Stimulated activated CD4-positive, alpha-beta T cell treated with anti-CD3 and anti-CD28 coated beads, Interleukin-2, amount 100 ng/mL, for 48 hours (primary cell): ENCODE measurements at places on chromosomes 3 and 15.

DNA sequence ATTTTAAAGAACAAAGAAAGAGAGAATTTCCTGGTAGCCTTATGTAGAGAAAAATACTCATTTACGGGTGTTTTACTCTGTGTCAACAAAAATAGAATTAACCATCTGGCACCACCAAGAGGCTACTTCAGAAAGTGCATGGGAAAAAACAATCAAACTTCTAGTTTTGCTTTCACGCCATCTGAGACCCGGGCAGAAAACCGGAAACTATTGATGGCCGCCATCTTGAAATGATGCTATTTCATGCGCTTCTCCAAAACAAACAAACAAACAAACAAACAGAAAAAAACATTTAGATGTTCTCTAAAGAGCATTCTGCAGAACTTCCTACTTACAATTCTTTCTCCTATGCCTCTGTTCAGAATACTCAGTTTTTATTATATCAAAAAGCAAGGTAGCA is 49.4 kb upstream of the SYNPR start:
- no peak for DNase-seq

- DNase-seq, result no peak
These were observed 49.1 kb upstream of the RAB6B start for GRCh38 chr3:133944641-133945380.

GRCh38 chr15:94021621-94022320 is 209.6 kb upstream of the MCTP2 start:
- no peak for DNase-seq

GRCh38 chr15:43518197-43518761 is 871 bp downstream of the MAP1A start:
- no peak for DNase-seq

DNA sequence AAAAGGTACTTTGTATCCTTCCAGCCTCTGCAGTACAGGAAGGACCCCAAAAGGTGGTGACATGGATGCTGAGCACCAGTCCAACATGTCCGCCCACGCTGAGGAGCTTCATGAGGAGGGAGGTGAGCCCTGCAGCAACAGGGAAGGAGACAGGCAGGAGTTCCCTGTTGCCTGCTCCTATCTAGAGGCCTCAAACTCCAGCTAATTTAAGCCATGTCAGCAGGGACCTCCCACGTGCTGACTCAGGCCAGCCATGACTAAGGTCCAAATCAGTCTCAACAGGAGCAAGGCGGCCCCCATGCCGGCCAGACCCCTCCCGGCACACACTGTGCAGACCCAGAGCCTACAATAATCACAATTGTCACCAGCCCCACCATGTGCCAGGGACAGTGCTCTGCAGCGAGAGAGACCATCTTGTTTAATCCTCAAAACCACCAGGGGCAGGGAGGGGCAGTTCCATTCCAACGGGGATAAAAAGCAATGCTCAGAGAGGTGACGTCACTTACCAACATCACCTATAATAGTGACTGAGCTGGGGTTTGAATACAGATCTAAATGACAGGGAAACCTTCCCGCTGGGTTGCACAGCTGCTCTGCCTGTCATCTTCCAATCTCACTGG is 54.5 kb upstream of the GATA2 start:
- DNase-seq, result no peak

- DNase-seq, result no peak
These were observed 18.8 kb upstream of the DGKG start for GRCh38 chr3:186380622-186381380.

GRCh38 chr3:117304681-117305080 is 595.1 kb downstream of the TUSC7 start:
- no peak for DNase-seq

GRCh38 chr15:51533672-51534398 is 88.7 kb downstream of the DMXL2 start:
- DNase-seq, result no peak
